ENCODE measurements at places on chromosomes 13 and 19.

DNA sequence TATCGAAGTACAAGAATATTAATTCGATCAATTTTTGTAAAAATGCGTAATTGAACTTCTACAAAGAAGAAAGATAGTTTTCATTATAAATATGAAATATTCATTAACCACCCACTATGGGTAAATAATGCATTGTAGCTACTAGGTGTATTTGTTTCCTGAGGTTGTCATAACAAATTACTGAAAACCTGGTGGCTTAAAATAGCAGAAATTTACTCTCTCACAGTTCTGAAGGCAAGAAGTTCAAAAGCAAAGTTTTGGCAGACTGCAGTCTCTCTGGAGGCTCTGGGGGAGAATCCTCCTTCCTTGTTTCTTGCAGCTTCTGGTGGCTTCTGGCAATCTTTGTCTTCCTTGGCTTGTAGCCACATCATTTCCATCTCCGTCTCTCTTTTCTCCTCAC lies 99.2 kb upstream of the MIR17HG start:
- DNase-seq, result no peak

DNA sequence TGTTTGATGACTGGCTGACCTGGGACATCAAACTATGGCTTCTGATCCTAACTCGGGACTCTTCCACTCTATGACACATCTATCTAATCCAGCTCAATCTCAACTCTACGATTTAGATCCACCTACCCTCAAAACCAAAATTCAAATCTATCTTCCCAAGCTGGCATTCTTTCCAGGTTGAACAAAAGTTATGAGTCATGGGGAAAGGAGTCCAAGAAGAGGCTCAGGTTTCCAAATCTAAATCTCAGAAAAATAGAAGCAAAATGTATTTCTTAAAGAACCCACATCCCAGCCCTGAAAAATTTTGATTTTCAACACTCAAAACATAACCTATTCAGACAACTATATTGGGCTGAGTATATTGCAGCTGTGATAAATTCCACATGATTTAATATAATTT lies 143.9 kb upstream of the IPO5 start:
- no peak for DNase-seq

GRCh38 chr13:51873117-51873798 lies 11.5 kb downstream of the CCDC70 start:
- DNase-seq, result no peak

GRCh38 chr13:43405457-43405856 lies 381.3 kb downstream of the ENOX1 start:
- no peak for DNase-seq

DNA sequence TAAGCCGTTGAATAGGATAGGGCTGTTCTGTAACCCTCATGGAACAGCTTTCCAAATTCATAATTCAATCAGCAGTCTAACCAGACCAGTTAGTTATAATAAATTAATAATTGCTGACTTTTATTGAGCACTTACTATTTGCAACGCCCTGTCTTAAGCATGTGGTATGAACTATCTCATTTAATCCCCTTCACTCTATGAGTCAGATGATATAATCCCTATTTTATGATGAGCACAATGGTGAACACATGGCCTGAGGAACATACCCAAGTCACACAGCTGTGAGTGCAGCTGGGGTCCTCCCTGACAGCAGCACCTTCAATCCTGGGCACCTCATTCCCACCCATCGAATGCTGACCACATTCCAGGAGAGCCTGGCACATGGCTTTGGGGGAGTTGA lies 28.0 kb upstream of the SACS start:
- DNase-seq, result no peak

DNA sequence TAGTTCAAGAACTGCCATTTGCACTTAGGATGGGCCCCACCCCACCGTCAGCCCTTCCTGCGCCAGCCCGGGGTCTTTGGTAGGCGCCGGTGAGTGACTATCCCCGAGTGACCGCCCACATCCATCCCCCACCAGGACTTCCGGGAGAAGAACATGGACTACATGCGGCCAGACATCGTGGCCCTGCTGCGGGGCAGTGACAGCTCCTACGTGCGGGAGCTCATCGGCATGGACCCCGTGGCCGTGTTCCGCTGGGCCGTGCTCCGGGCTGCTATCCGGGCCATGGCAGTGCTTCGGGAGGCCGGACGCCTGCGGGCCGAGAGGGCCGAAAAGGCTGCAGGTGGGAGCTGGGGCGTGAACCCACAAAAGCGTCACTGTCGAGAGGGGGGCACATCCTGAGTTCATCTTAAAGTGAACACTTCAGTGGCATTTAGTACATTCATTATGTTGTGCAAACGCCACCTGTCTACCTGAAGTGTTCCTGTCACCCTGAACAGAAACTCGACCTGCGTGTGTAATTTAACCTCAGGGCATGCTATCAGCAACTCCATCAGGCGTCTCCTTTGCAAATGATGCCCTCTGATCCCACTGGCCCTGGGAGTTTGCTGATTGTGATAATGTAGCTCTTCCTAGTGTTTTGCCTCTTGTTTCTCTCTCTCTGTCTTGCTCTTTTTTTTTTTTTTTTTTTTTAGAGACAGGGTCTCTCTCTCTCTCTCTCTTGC lies 42.4 kb upstream of the USE1 start:
- no peak for DNase-seq

GRCh38 chr13:92488249-92488852 lies 738.3 kb upstream of the GPC6 start:
- peak; percentile 77 for DNase-seq

GRCh38 chr13:22095794-22096193 lies 424.9 kb downstream of the FGF9 start:
- no peak for DNase-seq

DNA sequence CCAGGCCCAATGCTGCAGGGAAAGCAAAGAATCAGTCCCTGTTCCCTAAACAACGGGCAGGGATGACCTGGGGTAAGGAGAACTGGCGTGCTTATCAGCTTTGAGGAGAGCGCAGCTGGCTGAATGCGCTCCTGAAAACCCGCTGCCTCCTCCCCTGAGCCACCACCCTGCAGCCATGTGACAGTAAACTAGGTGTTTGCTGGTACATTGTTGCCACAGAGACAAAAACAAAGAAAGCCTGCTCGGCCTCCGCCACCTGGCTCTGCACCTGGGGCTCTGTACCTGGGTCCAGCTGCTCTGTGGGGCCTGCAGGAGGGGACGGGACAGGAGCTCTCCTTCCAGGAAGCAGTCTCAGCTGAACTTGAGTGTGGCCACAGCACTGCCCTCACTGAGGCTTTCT lies 21.8 kb downstream of the MCF2L start:
- DNase-seq, result no peak

All from SK-N-DZ (cell line).